ENCODE measurements at places on chromosomes 13 and 19.

DNA sequence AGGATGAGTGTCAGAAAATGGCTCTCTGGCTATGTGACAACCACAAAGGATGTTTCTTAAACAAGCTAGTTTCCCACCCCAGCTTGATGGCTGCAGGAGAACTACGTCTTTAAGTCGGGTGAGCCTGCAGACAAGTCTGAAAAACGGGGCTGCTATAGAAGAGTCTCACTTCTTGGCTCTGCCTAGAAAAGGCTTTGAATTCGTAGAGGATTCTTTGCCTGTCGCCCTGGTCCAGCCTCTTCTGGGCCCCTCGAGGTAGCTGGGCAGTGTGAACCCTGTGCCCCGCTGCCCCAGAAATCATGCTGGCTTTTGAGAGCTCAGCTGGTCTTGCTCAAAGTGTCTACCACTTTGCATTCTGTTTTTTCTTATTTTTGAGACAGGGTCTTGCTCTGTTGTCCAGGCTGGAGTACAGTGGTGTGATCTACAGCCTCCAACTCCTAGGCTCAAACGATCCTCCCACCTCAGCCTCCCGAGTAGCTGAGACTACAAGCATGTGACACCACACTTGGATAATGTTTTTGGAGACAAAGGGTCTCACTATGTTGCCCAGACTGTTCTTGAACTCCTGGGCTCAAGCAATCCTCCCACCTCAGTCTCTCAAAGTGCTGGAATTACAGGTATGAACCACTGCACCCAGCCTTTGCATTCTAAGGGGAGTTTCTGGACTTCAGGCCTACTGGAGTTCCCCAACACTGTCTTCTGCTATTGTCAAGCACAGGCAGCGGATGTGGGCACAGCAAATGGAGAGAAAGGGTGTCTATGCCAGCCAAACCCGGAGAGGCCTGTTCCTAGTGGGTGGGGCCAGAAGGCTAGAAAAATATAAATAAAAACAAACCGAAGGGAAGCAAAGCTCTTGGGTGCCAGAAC, 6.5 kb downstream of the CEBPA start:
- DNase-seq = no peak

DNA sequence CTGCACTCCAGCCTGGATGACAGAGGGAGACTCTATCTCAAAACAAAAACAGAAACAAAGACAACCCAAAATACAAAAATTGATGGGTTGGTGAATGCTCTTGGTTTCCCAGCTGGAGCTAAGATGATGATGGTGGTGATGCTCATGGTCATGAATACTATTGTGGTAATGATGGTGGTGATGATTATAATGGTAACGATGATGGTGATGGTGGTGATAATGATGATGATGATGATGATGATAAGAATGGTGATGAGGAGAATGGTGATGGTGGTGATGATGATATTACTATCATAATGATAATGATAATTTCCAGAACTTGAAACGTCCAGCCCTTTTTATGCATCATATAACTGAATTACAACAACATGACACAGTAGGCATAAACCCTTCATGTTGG, 40.1 kb downstream of the VAV1 start:
- DNase-seq = no peak

DNA sequence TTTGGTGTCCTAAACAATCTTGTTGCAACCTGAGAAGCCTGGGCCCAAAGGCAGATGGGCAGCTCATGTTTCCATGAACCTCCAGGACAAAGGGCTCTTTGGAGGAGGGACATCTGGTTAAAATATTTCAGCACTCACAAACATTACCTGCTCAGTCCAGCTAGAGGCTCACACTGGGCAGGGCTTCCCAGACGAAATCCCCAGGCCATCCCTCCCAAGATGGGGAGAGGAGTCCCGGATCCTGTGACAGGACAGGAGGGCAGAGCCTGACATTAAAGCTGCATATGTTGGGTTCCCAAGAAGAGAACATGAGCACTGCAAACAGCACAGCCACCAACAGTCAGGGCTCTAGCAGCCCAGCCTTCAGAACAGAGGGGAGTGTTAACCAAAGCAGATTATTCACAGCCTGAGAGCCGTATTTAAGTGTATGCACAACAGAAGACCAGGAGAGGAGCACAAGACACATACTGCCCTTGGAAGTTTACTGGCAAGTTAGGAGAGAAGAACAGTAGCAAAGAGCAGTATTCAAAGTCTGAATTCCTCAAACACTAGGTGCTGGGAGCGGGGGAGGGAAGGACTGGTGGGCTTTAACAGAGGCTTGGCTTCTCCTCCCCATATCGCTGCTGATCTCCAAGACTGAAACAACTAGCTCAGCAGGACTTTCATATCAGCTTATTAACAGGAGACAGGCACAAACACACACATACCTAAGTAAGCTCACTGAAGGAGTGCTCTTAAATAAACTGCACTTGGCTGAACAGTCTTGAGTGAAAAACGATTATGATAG, 12.3 kb downstream of the ATP7B start:
- no peak for DNase-seq

GRCh38 chr19:17926044-17926443, 6.8 kb upstream of the CCDC124 start:
- no peak for DNase-seq

- no peak for DNase-seq
Measured at GRCh38 chr19:56740501-56740900, 68.9 kb upstream of the ZNF835 start.

DNA sequence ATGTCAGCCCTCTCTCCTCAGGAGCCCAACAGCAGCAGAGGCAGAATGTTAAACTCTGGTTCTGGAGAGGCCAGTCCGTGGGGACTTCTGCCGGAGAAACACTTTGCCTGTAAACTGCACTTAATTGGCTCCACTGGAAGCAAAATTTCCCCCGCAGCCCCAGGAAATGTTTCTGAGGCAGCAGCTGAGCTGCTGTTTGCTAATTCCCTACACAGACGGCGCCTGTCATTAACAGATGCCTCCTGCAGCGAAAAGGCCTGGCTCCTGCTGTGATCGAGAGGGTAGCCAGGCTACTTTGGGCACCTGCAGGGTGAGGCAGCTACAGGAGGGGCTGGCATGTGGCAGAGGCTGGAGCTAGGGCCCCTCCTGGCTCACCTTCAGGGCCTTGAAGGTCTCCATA, 5.2 kb upstream of the TM6SF2 start:
- DNase-seq = no peak

All from stimulated activated CD8-positive, alpha-beta memory T cell treated with anti-CD3 and anti-CD28 coated beads, Interleukin-15, amount 100 ng/mL, for 1 hour (primary cell).